ENCODE measurements at places on chromosomes 3 and 15.

- no peak for DNase-seq
Measured at GRCh38 chr3:187368251-187369088, at the start of gene RTP4. Gene RTP4, plus strand, starts transcription at chr3:187368385. Its CDS starts 57 bp downstream, at chr3:187368442.

DNA sequence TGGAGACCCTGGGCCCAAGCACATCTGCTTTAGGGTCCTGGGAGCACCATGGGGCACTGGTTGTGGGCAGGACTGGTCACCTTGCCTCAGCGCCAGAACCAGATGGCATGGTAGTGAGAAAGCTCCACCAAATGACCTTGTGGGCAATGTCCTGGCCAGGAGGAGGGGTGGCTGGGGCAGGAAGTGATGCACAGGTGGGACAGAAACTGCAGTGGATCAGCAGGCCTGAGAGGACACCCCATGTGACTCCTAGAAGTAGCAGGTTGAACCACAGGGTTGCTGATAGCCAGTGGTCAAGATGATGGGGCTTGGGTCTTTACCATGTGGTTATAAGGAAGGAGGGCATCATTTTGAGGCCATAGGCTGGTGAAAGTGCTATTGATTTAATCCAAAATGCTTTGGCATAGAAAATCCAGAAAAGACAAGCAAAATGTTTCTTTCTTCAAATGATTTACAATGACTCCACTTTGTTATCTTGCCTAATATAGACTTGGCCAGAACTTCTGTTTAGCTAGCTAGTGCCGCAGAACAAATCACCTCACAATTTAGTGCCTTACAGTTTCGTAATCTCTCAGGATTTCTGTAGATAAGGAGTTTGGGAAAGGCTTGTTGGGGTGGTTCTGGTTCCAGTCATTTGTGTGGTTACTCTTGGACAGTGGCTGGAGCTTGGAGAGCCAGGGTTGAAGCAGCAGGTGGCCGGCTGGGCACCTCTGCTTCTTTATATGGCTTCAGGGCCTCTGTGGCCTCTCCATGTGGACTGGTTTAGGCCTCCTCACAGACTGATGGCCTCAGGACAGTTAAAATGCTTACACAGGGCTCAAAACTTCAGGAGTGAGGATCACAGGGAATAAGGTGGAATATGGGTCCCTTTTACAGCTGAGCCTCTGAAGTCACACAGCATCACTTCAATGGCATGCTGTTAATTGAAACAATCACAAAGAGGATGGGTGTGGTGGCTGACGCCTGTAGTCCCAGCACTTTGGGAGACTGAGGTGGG, 27.5 kb downstream of the TMEM158 start:
- DNase-seq, result no peak

- DNase-seq, result peak; percentile 9
Measured at GRCh38 chr3:78978037-78978436, 789.8 kb downstream of the ROBO1 start.

DNA sequence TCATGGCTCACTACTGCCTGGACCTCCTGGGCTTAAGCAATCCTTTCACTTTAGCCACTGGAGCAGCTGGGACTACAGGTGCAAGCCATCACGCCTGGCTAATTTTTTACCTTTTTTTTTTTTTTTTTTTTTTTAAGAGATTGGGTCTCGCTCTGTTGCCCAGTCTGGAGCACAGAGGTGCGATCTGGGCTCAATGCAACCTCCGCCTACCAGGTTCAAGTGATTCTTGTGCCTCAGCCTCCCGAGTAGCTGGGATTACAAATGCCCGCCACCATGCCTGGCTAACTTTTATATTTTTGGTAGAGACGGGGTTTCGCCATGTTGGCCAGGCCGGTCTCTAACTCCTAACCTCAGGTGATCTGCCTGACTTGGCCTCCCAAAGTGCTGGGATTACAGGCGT, 50.7 kb upstream of the MELTF start:
- no peak for DNase-seq

DNA sequence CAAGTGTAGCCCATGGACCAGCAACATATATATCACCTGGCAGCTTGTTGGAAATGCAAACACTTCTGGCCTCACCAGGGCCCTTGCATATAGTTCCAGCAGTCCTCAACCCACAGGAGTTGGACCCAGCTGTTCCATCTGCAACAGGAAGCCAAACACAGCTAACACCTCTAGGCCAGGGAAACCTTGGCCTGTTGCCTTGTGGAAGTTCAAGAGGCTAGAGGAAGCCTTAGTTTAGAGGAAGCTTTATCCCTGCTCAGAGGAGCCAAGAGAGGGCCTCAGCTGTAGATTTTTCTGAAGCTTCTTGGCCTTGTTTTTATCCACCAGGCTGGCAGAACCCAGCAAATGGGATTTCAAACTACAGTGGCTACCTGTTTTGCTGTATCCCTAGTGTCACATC, 11.4 kb downstream of the FHIT start:
- no peak for DNase-seq

DNA sequence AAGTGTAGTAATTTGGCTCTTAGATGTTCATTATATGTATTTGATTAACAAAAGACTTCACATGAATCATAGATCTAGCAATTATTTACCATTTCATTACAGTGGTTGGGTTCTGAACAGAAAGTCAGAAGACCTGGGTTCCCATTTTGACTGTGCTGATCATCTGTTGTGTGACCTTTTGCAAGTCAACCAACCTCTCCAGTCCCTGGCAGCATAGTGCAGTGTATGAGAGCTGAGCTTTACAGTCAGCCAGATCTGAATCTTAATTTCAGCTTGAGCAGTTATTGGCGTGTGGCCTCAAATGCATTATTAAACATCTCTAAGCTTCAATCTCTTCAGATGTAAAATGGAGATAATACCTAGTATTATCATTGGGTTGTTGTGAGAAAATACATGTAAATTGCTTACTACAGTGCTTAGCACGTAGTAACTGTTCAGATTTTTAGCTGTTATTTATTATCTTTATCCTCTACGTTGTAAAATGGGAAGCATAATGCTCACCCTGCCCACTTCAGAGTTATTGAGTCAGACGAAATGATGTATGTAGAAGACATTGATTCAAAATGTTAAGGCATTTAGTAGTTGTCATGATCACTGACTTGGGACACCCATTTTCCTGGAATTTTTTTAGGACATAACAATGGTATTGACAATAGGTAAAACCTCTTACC, 104.0 kb downstream of the KLHL25 start:
- DNase-seq, result no peak

- DNase-seq, result no peak
Measured at GRCh38 chr15:57159767-57160166, 216.5 kb upstream of the CGNL1 start.

GRCh38 chr15:90869140-90869541, 753 bp downstream of the FURIN start:
- no peak for DNase-seq

Data from NCI-H146 (cell line).